Breast epithelium (tissue), 4 donors: ENCODE measurements at places on chromosomes 6 and 20.

- DNase-seq, result no peak
Observed at GRCh38 chr20:37295001-37295400, 5.5 kb downstream of the MANBAL start.

- DNase-seq, result no peak
Observed at GRCh38 chr6:125792680-125793079, 1.9 kb downstream of the NCOA7 start.

DNA sequence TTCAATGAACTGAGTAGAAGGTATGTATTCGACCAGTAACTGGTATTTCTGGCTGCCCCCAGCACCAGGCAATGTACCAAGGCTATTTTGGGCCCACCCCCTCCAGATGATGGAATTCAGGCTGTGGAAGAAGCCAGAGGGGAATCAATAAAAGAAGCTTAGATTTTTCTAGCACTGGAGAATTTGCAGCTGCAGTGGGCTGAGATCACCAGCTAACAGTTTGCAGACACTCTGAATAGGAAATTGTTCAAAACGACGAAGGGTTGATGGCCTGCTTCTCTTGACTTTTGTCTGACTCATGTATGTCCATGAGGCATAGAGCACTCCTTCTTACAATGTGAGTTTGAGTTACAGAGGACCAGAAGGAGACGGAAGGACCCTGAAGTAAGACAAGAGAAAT is 32.4 kb upstream of the FBXO9 start:
- no peak for DNase-seq

- no peak for DNase-seq
Observed at GRCh38 chr6:43634702-43635303, 837 bp upstream of the MAD2L1BP start.

GRCh38 chr20:32034581-32035425 is 17.2 kb upstream of the HCK start:
- no peak for DNase-seq

DNA sequence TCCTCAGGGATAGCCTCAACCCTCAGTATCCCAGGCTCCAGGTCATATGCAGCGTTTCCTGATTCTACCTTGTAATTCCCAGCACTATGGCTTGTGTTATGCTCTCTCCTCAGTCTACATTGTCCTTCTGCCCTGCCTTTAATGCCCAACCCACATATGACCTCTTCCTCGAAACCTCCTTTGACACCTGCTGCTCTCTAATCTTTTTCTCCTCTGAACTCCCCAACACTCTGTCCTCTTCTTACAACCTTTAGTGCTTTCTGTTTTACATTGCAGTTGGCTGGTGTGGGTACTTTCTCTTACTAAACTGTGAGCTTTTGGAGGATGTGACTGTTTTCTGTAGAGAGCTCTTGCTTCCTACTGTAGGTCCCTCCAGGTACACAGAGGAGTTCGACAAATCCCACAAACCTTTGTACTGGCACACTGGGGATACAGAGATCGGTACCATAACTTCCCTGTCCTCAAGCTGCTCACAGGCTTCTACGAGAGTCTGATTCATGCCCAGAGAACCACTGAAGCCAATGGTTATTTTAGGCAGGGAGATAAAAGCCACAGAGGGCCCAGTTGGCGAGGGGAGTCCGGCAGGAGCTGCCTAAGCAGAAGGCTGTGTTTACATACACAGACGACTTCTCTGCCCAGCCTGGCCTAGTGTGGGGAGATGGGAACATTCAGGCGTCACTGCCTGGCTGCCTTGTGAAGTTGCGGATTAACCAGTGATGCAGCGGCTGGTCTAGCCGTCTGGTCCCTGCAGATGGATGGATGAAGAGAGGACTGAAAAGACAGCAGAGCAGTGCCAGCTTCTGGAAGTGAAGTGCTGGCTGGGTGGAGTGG is 8.4 kb upstream of the EPB41L1 start:
- no peak for DNase-seq

GRCh38 chr6:145169726-145170224 is 565.5 kb downstream of the EPM2A start:
- DNase-seq, result no peak

- no peak for DNase-seq
Observed at GRCh38 chr6:109029313-109029712, 65.3 kb downstream of the SESN1 start.

GRCh38 chr6:64996301-64996700 is 710.7 kb downstream of the EYS start:
- DNase-seq, result no peak

DNA sequence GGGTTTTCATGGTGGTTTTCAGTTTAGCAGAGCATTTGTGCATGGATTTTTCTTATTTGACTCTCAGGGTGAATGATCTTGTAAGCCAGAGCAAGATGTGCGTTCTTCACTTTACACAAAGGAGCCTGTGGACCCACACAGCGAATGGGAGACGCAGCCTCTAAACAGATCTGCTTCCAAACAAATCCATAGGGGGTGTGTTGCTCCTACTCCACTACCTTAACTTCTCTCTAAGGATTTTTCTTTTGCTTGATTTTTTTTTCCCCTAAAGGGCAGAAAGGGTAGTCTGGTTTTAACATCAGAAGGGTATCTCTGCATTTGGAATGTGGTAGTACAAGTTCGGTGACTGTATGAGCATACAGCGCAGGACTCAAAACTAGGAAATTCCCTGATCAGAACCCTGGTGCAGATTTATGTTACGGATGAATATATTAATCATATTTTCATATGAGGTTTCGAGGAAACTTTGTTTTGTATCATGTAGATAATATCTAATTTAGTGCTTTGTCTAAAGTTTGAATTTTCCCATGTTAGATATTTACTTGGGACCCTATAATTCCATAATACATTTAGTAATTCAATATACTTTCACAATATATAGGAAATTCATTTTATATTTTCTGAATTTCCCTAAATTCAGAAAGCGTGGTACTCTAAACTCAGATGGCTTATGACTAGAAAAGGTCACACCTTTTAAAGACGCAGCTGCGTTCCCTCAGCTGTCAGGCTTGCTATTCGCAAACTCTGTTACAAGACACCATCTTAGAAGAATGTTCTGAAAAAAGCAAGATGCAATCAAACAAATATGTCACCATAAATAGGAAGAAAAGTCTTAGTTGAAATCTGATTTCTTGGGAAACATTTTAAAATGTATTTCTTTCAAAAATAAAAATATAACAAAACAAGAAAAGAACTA is 196.9 kb downstream of the TMEM242 start:
- DNase-seq, result no peak

DNA sequence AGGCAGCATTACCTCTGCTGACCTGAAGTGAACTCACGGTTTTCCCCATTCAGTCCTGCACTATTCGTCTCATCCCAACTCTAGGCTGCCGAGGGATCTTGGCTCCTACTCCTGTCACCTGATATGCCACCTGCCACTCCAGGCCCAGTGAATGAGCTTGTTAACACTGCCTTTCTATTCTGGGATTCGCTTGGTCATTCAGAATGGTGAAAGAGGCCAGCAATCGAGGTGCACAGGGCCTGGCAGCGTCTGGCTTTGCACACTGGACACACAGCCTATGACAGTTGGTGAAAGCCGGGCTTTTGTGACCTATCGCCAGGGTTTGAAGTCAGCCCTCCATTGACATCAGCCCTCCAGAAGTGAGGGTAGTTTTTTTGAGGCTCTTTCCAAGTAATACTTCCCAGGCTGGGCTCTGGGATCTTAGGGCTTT is 59.3 kb upstream of the MYL9 start:
- no peak for DNase-seq

DNA sequence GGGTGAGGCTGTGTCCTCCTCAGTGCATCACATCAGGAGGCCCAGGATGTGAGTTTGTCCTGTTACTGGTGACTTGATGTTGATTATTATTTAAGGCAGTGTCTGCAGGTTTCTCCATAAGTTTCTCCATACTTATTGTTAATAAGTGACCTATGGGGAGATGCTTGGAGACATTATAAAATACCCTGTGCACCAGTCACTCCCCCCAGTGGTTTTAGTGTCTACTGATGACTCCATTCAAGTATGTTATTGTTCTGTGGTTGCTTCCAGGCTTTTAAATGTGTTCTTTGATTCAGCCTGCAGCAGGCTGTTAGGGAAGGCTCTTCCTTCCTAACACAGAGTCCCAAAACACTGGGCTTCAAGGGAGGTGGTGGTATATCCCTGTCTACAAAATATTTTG is 14.6 kb upstream of the CST3 start:
- DNase-seq, result no peak

GRCh38 chr6:12182676-12183075 is 107.5 kb upstream of the EDN1 start:
- DNase-seq, result no peak

- no peak for DNase-seq
Observed at GRCh38 chr6:118740372-118740771, 89.0 kb upstream of the CEP85L start.

- no peak for DNase-seq
Observed at GRCh38 chr20:54078296-54078984, 8.0 kb upstream of the BCAS1 start.

DNA sequence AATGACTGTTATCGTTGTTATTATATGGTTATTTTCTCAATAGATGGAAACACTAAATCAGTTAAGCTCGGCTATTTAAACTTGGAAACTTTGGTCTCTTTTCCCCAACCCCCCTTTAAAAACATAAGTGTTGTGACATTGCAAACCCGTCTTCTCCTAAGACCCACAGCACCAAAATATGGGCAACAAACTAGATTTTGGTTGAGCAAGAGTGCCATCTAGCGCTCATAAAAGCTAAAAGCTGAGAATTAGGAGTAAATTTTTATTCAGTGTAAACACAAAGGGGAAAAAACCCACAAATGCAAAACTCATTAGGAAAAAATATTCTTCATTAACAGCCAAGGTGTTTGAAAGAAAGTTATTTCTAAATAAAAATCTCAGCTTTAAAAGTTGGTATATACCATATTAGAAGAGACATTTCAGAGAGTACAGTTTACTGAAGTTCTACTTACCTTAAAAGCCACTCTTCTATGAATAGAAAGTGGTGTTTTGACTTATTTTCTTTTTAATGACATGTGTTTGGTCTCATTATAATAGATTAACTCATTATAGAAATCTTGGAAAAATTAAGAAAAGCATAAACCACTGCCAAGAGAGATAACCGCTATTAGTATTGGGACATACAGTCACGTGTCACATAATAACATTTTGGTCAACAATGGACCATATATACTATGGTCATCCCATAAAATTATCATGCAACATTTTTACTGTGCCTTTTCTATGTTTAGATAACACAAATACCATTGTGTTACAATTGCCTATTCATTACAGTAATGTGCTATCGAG is 21.1 kb downstream of the SESN1 start:
- no peak for DNase-seq

DNA sequence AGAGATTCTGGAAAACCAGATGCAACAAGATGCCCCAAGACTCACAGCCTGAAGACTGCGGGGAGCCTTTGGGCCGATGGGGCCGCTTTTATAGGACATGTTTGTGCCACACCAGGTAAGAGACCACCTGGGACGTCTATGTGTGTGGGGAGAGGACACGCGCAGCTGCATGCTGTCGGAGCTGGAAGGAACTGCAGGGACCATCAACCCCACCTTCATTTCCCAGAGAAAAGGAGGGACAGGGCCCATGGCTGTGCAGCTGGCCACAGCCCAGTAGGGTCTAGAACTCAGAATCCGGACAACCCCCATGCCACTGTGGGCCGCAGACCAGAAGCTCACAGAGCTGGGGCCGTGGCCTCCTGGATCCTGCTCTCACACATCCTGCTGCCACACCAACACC is 100.3 kb upstream of the MPC1 start:
- DNase-seq, result no peak

DNA sequence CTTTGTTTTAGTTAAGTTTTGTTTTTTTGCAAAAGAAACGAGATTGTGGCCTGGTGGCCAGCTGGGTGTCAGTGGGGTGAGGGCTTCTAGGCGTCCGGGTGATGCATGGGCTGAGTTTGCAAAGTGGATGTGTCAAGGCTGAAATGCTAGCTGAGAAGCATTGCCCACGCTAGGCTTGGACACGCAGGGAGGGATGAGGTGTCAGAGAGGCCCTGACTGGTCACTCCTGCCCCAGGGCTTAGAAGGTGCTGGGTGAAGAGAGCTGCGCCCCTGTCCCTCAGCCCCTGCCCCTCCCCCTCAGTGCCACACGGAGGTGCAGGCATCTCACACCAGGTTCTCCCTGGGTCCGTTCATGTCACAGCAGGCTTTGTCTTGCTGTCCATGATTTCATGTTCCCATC is 8.1 kb downstream of the OSBPL2 start:
- no peak for DNase-seq

DNA sequence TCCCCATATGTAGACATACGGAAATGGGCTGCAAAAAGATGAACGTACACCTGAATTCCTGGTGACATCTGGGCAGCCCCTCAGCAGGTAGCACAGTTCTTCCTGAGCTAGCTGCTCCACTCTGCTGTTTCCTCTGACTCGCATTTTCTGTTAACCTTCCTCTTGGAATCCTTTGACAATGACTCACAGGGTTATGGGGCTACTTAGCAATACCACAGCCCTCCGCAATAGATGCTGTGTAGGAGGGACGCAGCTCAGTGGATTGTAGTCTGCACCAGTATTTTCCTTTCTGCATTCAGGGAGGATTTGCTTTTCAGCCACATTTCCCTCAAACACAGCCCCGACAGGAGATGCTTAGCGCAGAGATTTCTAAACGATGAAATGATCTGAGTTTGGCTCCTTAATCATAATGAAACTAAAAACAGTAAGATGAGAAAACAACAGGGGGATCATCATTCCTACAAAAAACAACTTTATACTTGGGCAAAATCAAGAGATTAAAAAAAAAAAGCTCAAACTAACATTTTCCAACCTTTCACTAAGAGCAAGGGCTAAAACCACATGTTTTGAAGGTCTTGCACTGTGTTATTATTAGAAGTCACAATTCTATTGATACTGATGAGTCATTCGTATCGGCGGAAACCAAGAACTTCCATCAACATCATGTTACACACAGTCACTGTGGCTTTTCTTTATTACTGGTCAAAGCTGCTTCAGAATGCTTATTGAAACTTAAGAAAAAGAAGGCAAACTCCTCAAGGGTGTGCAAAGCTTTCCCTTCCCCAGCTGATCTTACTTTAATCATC is 12.2 kb downstream of the BACH2 start:
- DNase-seq, result no peak

DNA sequence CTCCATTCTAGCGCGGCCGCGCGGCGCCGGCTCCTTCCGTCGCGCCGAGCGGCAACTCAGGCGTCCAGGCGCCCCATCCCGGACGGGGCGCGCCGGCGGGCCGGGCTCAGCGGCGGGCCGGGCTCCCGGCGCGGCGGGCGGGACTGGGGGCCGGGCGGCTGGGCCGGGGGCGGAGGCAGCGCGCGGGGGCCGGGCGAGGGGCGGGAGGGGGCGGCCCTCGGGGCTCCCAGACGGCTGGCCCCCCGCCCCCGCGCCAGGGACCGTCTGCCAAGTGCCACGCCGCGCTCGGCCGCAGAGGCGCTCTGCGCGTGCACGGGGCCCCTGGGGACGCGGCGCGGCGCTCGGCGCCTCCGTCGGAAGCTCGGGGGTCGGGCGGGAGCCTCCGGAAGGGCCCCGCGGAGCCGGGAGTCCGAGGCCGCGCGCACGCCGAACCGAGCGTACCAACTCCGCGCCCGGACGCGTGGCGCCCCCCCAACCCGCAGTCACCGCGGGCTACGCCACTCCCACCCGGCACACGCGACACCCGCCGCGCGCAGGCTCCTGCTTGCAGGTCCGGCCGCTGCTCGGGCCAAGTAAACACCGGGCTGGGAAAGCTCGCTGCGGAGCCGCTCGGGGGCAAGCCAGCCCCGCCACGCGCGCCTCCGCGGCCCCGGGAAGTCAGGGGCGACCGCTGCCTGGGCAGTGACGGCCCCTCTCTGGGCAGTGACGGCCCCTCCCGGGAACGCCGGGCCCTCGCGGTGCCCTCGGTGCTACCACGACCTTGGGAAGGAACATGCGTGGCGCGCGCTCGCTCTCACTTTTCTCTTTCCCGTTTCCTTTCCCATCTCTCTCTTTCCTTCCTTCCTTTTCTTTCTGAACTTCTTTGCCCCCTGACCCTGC is at the start of gene PREX1:
Gene PREX1 (minus strand): TSS at position 145 of the 879 bp plus-strand sequence. CDS start 139 bp downstream, at position 6.
- peak; percentile 41 for DNase-seq
